ENCODE measurements at places on chromosomes 16 and 17.
A peak's percentile ranks its signal among the peaks of the same experiment; 100 is the strongest.

DNA sequence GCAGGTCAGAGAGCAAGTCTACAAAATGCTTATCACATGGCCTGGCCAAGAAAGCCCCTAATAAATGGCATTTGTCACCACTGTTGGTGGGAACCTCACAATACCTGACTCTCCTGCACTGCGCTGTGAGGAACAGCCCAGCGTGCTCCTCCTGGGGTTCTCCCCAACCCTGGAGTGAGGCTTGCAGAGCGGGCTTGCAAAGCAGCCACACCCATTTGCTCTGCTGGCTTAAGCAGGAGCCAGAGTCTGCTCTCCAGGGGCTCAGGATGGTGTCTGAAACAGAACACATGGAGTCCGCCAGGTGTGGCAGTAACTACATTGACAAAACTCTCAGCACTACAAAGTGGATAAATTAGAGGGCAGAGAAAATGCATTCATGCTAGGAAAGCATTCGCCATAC is 331.0 kb upstream of the CCL2 start:
- no peak for DNase-seq

GRCh38 chr16:71894229-71894920 is 956 bp upstream of the IST1 start:
- peak; percentile 33 for DNase-seq

- DNase-seq: no peak
Measured at GRCh38 chr16:80599466-80599865, 58.7 kb downstream of the DYNLRB2 start.

GRCh38 chr17:67511012-67511411 is 133.9 kb downstream of the PITPNC1 start:
- DNase-seq: no peak

- no peak for DNase-seq
Measured at GRCh38 chr16:83648347-83648746, 159.4 kb upstream of the HSBP1 start.

GRCh38 chr16:54934481-54935265 is 4.0 kb downstream of the IRX5 start:
- DNase-seq: no peak

- DNase-seq: no peak
Measured at GRCh38 chr17:3697103-3697476, 1.1 kb upstream of the P2RX5 start.

- DNase-seq: peak; percentile 98
Measured at GRCh38 chr17:41777574-41778188, 8.8 kb downstream of the JUP start.

GRCh38 chr17:4301066-4301465 is 37.3 kb upstream of the ANKFY1 start:
- no peak for DNase-seq

- DNase-seq: no peak
Measured at GRCh38 chr17:58047376-58048150, 35.7 kb upstream of the DYNLL2 start.

All from hepatic stellate cell (primary cell).